ENCODE measurements at places on chromosomes 7 and 10.

DNA sequence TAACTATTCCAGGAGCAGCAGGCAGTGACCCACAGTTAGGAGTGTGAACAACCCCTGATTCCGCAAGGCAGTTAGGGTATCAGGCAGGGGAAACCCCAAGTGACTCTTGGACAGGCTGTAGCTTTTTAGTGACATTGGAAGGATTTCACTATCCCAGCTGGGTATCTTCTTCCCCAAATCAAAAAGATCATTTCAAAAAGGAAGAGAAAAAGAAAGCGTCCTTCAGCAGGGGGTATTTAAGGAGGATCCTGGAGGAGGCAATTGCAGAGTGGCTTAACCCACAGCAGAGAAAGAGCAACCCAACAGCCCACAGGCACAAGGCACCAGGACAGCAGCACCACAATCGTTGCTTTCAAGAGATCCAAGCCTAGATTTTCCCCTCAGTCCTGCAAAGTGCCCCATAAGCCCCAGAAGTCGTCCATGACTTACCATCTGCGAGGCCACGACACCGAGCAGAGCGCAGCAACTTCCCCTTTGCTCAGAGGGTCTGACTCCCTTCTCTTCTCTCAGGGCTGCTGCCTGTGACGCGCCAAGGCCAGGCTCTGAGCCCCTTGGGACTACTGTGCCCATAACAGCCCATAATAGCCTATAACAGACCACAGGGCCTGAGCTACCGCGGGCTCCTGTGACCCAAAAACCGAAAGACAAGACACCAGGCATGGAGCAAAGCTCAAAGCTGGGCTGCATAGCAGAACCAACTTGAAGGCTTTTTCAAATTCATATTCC, 19.8 kb downstream of the PIK3AP1 start:
- no peak for DNase-seq

DNA sequence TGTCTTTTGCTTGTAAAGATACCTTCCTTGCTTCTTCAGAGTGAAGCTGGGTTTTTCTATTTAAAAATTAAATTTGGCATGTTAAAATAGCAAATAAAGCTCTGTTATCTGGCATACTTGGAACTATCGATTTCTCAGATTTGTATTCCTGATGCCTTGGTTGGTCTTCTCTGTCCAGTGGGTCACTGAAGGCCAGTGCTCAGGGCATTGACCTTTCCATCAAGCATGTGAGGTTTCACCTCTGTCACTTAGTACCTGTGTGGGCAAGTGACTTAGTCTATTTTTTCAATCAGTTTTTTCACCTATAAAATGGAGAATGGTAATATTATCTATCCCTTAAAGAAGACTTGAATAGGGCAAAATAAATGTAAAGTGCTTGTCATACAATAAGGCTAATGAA, 311.3 kb downstream of the BICC1 start:
- DNase-seq: no peak

DNA sequence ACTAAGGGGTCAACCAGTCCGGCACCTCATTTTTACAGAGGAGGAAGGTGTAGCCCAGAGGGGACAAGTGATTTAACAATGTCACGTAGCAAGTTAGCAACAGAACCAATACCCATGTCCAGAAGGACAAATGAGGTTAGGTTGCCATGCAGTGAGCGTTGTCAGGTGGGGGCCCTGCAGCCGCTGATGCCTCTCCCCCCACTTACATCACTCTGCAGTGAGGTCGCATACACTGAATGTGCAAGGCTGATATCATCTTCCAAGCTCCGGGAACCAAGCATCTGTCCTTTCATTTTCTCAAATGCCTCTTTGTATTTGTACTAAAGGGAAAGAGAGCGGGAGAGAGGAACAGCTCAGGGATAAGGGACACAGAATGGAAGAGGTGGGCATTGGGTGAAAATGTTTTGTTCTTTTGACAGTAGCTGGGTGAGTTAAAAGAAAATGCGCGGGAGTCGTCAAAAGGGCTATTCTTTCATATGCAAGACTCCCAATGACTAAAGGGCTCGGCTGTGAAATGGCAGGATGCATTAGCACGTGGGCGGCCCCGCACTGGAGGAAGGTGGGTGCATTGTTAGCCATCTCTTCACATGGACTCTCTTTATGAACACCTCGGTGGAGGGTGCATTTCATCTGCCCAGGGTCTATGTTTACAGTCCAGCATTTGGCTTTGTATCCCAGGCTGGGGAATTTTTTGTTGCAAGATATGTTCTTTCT, 49.7 kb downstream of the NRAP start:
- DNase-seq: no peak

GRCh38 chr7:127375631-127376030, 16.9 kb downstream of the ZNF800 start:
- no peak for DNase-seq

GRCh38 chr10:103620352-103620740, 126.8 kb downstream of the NEURL1 start:
- DNase-seq: no peak

GRCh38 chr7:156675721-156676120, 35.1 kb downstream of the RNF32 start:
- DNase-seq: no peak

- no peak for DNase-seq
Measured at GRCh38 chr10:17423632-17424186, 30.7 kb downstream of the ST8SIA6 start.

GRCh38 chr10:69914398-69915214, 112.9 kb downstream of the COL13A1 start:
- peak; percentile 5 for DNase-seq

DNA sequence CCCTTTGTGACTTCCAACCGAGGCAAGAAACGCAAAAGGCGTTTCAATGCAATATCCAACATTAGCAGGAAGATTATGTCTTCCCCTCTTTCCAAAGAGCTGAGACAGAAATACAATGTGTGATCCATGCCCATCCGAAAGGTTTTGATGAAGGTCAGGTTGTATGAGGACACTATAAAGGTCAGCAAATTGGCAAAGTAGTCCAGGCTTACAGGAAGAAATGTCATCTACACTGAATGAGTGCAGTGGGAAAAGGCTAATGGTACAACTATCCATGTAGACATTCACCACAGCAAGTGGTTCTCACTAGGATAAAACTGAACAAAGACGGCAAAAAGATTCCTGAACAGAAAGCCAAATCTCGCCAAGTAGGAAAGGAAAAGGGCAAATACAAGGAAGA, 27.8 kb upstream of the DNA2 start:
- DNase-seq: no peak

GRCh38 chr10:120041807-120042559, 149.5 kb downstream of the SEC23IP start:
- no peak for DNase-seq

GRCh38 chr7:158754746-158755444, 50.3 kb upstream of the NCAPG2 start:
- no peak for DNase-seq

- DNase-seq: peak; percentile 34
Measured at GRCh38 chr10:84333864-84334451, 5.6 kb downstream of the CCSER2 start.

- DNase-seq: no peak
Measured at GRCh38 chr7:159032322-159032721, 112.3 kb downstream of the VIPR2 start.

DNA sequence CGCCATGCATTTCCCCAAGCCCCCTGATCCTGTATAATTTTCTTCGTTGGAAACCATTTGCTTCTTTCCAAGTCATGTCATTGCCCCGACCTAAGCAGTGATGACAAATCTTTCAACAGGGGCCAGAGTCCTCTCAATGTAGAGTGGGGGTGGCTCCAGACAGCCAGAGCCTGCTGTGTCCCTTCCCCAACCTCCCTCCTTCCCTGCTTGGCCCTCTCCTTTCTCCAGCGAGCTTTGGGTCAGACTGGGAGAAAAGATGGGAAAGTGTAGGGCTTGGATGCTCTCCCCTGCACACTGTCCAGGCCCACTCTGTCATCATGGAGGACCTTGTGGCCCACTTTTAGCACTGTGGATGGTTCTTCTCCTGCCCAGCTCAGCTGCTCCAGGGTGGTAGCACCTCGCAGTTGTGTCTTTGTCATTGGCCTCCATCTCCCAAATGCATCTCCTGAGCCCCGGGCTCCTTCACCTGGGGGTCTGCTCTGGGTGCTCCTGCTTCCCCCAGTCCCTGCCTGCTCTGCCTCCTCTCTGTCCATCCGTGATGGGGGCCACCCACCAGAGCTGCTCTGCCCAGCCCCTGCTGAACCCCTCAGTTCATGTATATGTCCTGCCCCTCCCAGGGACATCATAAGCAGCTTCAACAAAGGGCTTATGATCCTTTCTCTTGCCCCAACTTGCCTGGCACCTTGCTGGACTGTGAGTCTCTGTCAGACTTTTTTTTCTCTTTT, 37.5 kb downstream of the BTBD16 start:
- no peak for DNase-seq

DNA sequence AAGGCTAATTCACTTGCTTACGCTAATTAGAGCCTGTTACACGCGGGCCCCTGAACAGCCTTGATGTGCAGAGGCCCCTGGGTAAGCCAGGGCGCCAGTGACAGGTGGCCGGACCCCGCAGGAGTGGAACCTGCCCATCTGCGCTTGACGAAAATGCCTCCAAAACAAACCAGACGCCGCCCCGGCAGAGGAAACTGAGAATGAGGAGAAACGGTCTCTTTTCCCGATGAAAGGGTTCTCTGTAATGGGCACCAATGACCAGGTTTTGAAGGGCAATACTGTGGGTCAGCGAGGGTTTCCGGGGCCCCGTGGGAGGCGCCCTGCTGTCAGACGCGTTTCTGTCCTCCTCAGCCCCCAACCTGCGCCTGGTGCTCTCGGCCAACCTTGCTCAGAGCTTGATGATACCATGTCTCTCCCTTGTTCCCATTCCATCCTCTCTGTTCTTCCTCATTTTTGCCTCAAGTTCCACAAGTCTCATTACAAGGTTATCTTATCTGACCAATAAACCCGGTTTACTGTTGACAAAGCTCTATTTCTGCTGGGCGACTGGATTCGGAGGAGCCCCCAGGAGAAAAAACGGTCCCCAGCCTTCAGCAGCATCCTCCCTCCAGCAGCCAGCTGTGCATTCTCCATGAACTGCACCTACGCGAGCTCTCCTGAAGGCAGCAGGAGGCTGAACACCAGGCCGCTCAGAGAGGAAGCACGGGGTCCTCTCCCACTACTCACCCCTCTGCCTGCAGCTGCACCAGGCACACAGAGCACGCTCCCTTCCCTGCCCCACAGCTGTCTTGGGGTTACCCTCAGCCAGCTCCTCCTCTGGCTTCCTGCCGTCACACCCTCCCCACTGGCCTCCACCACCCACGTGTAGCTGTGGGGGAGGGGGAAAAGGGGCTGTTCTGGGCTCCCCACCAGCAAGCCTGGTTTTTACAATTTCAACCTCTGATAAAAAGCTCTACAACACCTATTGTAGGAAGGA, 202.0 kb downstream of the MAD1L1 start:
- DNase-seq: no peak

- no peak for DNase-seq
Measured at GRCh38 chr7:94348142-94348541, 46.6 kb upstream of the COL1A2 start.

DNA sequence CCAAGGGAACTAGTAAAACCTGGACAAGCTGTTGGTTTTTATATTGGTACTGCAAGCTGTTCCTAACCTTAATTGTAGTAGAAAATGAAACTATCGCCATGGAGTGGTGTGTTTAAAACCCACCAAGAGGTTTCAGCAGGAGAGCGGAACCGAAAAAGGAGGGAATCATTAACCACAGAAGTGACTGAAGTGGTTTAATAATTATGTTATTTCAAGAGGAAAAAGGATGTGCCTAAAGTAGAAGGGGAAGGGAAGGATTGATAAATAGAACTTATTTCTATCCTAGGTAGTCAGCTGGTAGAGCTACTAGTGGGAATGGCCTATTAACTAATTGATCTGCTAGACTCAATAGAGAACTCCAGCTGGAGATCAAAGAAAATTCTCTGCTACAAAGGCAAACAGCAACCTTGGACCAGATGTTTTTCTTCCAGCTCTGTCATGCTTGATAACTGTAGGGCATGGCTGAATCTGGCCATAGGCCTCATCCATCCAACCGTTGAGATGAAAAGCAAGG, 91.8 kb downstream of the BAMBI start:
- no peak for DNase-seq

DNA sequence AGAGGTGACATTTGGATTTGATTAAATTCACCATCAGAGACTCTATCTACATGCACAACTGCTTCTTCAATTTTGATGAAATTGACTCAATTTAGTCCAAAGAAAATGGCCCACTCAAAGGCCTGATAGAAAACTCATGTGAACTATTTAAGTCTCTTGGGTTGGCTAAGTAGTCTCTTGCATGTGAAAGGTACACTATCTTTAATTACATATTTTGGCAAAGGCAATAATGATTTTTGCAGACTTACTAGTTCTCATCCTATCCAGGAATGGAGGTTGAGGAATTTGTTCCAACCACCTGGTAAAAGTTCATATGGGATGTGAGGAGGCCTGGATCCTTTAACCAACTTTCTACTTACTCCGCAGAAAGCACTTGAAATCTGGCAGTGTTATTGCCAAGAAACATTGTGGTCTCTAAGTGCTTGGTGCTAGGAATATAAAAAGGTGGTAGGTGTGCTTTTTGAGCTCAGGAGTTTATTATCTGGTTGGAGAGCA, 618.6 kb upstream of the MKI67 start:
- DNase-seq: no peak

- DNase-seq: no peak
Measured at GRCh38 chr7:96218664-96219243, 103.1 kb downstream of the SLC25A13 start.

GRCh38 chr10:69801434-69802315, at the start of gene COL13A1:
Gene COL13A1 (plus strand): TSS chr10:69801906. CDS start chr10:69802424, 518 bp downstream.
- no peak for DNase-seq

GRCh38 chr10:129030996-129031843, 435.8 kb upstream of the MGMT start:
- DNase-seq: no peak

- peak; percentile 5 for DNase-seq
Measured at GRCh38 chr7:35519971-35520809, 174.7 kb downstream of the HERPUD2 start.

- peak; percentile 45 for DNase-seq
Measured at GRCh38 chr10:110007161-110007700, 553 bp upstream of the ADD3 start.

DNA sequence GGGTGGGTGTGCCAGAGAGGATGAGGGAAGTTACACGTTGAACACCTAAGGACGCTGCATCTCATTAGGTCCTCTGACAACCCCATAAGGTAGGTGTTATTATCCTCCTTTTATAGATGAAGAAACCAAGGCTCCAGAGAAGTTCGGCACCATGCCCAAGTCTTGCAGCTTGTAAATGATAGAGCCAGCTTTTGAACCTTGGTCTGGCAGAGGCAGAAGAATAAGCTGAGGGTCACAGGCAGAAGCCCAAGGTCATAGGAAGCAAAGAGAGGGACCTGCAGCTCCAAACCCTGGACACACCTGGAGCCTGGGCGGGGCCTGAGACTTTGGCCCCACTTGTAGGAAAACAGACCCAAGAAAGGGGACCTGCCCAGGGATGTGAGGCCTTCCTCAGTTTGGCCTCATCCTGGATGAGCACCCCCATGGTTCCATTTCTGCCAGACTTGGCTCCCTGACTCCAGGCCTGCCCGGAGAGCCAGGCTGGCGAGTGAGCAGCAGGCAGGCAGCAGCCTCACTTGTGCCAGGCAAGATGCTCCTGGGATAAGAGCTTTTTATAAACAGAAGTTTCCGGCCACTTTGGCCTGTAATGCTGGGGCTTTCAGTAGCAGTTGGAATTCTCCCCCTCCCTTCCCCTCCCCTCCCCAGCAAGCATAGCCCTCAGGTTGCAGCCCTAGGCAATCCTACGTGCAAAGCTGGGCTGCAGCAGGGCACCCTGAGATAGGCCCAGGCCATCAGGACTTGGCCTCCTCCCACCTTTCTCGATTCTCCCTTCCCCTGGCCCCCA, 2.4 kb downstream of the KCNH2 start:
- no peak for DNase-seq

Data from stimulated activated CD4-positive, alpha-beta T cell treated with anti-CD3 and anti-CD28 coated beads, Interleukin-1b, Interleukin-23, amount 100 ng/mL, for 1 hour (primary cell).